ENCODE measurements at places on chromosomes 16 and 17.

- no peak for DNase-seq
Measured at GRCh38 chr17:51353296-51353695, 93.0 kb downstream of the UTP18 start.

- no peak for DNase-seq
Measured at GRCh38 chr17:63792055-63792729, 18.2 kb downstream of the DDX42 start.

DNA sequence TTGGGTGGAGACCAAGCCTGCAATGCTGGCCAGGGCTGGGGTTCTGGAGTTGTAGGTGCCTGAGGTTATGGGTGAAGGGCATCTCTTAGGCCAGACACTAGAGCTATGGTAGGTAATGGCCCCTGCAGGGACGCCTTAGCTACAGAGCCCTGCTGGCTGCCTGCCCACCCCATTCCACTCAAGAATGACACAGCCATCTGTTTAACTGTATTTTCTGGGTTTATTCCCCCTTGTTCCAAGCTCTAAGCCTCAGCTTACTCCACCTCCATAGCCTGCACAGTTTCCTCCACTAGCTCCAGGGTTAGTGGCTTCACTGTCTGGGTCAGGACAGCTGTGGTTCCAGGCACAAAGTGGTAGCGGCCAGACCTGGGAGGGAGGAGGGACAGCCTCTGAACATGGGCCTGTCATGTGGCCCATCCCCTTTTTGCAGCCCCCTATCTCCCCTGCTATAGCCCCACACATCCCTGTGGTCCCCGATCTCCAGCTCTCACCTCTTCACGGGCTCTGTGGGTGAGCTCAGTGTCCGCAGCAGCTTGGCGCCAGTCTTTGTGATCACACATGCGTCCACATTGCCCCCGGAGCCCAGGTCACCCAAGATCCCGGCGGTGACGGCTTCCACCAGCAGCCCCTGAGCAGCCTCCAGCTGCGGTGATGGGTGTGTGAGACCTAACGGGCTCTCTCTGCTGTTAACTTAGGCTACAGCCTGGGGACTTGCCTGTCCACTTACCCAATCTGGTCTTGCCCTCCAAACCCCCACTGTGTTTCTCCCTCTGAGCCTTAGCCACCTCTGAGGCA, 2.1 kb downstream of the PSMB10 start:
- DNase-seq = no peak

- DNase-seq = no peak
Measured at GRCh38 chr17:58789160-58789559, 33.5 kb downstream of the PPM1E start.

DNA sequence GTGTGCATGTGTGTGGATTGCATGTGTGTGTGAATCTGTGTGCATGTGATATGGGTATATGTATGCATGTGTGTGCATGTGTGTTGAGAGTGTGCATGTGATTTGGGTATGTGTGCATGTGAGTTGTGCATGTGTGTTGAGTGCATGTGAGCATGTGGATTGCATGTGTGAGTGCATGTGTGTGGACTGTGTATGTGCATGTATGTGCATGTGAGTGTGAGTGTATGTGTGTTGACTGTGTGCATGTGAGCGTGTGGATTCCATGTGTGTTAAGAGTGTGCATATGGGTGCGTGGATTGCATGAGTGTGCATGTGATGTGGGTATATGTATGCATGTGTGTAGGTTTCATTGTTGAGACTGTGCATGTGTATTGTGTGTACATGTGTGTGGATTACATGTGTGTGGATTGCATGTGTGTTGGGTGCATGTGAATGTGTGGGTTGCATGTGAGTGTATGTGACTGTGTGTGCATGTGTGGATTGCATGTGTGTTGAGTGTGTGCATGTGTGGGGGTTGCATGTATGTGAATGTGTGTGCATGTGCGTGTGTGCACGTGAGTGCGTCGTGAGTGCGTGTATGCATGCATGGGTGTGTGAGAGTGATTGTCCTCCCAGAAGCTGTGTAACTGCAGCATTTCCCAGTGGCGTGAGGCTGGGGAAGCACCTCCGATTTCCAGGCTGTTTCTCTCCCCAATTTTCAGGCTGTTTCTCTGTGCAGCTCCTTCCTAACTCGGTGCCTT, 19.4 kb downstream of the C1QTNF1 start:
- no peak for DNase-seq

DNA sequence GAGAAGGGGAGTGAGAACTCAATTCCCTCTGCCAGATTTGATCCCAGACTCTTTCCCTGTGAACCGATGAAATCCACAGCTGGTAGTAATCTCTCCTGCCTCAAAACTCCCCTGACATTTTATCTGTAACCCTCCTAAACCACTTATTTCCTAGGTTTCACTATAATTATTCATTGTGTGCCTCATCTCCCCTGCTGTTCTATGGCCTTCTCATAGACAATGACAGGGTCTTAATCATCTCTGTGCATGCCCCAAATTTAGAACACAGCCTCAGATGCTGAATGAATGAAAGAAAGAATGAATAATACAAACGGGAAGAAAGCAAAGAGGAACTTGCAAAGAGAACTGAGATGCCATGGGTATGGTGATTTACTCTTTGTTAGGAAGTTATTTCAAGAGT, 451.1 kb downstream of the HS3ST3B1 start:
- DNase-seq = no peak

- no peak for DNase-seq
Measured at GRCh38 chr16:69538808-69539207, 27.0 kb upstream of the NFAT5 start.

DNA sequence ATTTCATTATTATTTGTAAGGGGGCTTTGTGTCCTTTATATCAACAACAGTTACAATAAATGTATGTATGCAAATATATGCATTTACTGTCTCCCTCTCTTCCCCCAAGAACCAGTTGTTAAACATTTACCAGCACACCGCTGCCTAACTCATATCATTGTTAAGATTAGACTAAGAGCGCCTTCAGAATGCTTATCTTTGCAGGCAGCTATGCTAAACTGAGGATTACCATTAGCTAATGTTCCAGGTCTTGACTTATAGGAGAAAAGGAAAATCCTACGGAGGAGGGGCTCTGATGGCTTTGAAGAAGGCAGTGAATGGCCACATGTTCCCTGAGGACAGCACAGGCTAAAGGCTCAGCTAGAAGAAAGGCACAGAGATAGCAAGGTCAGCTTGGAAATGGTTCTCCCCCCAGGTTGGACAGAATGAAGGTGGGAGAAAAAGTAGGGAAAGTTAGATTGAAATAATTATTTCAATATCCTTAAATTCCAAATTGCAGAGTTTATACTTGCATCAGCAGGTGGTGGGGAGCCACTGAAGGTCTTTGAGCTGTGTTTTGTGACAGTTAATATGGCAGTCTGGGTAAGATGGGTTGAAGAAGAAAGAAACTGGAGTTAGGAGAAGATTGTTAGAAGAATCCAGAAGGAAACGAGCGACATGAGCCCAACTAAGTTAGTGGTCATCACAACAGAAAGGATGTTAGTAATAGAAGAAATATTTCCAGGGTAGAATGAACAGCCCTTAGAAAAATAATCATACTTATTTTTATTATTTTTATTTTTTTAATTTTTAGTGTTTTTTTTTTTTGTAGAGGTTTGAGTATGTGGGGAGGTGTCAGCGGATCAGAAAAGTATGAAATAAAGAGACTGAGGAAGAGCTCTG, 87.0 kb upstream of the MAF start:
- DNase-seq = no peak

GRCh38 chr17:6639014-6639585, 1.4 kb downstream of the KIAA0753 start:
- no peak for DNase-seq

DNA sequence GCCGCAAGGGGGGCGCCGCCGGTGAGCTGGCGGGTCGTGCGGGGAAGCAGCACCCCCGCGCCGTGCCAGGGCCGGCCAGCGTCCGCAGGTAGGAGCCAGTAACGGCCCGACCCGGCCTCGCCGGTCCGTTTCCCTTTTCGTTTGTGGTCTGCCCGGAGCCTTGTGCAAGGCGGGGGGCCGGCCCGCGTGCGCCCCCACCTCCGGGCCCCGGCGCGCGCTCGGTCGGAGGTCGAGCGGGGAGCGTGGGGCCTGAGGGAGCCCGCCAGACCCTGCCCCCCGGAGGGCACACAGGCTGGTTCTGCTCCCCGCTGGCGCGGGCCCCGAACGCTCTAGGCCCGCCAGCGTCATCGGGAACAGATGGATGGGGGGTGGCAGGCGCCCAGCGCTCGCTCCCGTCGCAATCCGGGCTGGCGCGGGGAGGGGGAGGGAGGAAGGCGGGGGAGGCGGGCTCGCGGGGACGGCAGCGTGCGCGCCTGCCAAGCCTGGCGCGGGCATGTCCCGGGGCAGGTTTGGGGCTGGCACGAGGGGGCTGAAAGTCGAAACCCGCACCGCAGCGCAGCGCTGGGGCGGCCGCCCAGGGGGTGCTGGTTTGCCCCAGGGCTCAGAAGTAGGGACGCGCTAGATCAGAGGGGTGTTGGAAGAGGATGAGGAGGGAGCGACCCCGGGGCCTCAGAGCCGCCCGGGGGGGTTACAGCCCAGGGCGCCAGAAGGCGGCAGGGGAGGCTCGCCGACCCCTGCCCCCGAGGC, 1.5 kb upstream of the GSE1 start:
- no peak for DNase-seq

GRCh38 chr16:28572696-28573510, 19.2 kb downstream of the SGF29 start:
- DNase-seq = no peak

- DNase-seq = no peak
Measured at GRCh38 chr17:16877099-16877498, 94.8 kb downstream of the TNFRSF13B start.

DNA sequence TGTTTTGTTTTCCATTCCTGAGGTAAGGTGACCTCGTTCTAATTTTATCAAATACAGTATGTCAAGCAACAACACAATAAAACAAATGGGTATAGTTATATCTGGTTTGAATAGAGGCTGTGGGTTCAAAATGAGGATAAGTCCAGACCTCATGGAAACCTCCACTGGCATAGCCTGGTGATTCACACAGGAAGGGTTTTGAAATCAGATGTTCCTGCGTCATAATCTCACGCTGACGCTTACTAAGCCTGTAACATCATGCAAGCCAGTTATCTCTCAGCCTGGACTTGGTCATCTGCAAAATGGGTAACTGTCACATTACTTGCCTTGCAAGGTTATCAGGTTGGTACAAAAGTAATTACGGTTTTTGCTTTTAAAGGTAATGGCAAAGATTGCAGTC, 1056.3 kb upstream of the EEF2KMT start:
- no peak for DNase-seq

DNA sequence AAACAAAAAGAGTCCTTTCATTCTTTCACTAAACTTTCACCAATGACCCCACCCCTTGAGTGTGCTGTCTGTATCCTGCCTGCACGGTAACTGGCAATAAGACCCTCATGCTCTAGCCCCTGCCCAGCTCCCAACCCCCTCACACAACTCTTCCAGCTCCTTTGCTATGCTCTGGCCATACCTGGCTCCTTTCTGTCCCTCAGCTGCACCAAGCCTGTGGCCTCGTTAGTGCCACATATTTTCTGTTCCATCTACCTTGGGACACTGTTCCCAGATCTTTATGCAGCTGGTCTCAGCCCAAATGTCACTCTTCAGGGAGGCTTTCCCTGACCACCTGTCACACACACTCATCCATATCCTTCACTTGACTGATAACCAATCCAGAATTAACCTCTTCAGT, 47.3 kb downstream of the C16orf82 start:
- DNase-seq = no peak

GRCh38 chr16:4557973-4558372, 1.8 kb downstream of the C16orf96 start:
- DNase-seq = no peak

GRCh38 chr17:73733517-73733916, 89.3 kb upstream of the SDK2 start:
- no peak for DNase-seq

DNA sequence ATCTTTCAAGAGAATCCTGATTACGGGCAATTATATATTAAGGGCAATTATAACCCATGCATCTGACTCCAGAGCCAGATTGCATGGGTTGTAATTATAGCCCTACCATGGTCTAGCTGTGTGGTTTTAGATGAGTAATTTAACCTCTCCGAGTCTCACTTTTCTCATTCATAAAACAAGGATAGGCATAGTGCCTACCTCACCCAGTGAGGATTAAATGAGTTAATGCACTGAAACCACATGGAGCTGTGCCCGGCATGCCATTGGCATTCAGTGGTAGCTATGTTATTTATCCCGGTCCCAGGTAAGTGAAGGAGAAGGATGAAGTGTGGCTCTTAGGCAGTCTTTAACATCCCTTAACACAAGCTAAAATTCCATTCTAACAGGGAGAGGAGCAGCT, 6.3 kb downstream of the SNX20 start:
- no peak for DNase-seq

GRCh38 chr17:57490111-57490845, 234.0 kb downstream of the MSI2 start:
- no peak for DNase-seq

DNA sequence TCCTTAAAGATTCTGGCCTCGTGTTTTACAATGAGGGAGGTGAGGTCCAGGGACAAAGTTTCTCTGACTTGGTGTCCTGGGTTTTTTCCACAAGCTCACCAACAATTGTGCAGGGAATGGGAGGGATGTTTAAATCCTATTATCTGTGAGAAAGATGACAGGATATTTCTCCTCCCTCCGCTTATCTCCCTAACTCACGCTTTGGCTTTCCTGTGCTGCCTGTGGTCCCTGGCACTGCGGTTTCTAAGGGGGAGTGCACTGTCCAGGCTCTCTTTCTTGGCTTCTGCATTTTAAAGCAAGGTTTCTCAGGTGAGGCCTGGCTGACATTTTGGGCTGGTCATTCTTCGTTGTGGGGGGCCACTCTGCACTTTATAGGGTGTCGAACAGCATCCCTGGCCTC, 16.4 kb downstream of the GGA3 start:
- DNase-seq = no peak

GRCh38 chr17:66990047-66990446, 25.5 kb downstream of the CACNG4 start:
- no peak for DNase-seq

GRCh38 chr16:53356478-53357207, 77.6 kb upstream of the RBL2 start:
- no peak for DNase-seq

- no peak for DNase-seq
Measured at GRCh38 chr17:38536661-38537060, 69.1 kb downstream of the SRCIN1 start.

DNA sequence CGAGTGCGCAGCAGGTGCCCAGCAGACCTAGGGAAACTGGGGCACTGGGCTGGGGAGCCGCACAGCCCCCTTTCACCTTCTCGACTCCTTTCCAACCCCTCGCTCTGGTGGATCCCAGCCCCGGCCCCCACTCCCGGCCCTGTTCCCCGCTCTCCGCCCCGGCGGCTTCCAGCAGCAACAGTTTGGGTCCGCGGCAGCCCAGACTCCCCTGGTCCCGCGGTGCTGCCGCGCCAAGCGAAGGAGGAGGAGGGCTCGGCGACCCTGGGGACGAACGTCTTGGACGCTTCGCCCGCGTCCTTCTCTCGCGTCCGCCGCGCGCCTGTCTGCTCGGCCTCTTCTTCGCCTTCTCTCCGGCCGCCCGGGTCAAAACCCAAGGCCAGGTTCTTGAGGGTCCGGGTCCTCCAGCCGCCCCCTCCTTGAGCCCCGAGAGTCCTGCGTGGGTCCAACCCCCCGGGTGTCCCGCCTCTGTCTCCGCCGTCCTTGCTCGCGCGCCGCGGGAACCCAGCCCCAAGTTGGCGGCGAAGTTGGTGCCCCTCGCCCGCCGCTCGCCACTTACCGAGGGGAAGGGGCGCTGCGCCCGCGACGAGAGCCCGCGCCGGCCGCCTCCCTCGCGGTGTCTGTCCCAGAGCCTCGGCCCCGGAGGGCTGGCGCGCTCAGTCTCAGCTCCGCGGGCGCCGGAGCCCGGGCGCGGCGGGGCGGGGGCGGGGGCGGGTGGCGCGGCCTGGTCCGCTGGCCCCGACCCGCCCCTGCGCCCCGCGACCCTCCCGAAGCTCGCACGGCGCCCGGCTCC, 1.4 kb upstream of the GRIN2C start:
- DNase-seq = no peak

- DNase-seq = no peak
Measured at GRCh38 chr16:73048292-73049080, 558 bp upstream of the ZFHX3 start.

Data from activated T-helper 1 cell treated with anti-CD3 and anti-CD28 coated beads, Interleukin-12 subunit alpha, Interleukin-12 subunit beta, Interleukin-2, Interleukin-4 antibody, amounts not matched to agents 30 ng/mL and 10 ng/mL and 1 ng/mL, durations not matched to agents 14 hours and 24 hours and 36 hours (primary cell).